ENCODE measurements at places on chromosomes 11 and 22. TPM values are rescaled to one million over a fixed set of nuclear protein-coding genes. Genes with fewer than 3 reads are reported as not detected.

RAB39A gene
- polyA plus RNA-seq = not detected

RASL10A gene
- polyA plus RNA-seq = 3.5 TPM

PRG3 gene
- polyA plus RNA-seq = not detected

TECTA gene
- 0.06 TPM for polyA plus RNA-seq

CRYBB1 gene
- 0.20 TPM for polyA plus RNA-seq

DNA sequence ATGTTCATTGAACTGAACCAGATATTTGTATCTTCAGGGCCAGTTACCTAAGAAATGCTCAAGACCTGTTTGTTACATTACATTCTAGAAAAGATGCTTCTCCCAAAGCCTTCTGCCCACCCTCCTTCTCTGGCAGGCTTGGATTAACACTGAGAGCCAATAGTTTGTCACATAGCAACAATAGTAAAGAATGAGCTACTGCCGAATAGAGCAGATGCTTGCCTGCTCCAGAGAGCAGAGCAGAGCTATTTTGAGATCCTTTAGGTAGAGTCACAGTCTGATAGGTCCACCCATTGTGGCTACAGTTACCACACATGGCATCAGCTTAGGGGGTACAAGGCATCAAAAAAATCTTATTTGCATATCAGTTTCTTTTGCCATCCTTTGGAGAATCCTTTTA is 13.5 kb upstream of the EP300 start:
- no peak overlapping the region for H3K27ac ChIP-seq
- DNase-seq = no peak
- no peaks in the 10 kb centered on the region for H3K4me1 ChIP-seq
- H3K4me3 ChIP-seq = no peak overlapping the region

DNA sequence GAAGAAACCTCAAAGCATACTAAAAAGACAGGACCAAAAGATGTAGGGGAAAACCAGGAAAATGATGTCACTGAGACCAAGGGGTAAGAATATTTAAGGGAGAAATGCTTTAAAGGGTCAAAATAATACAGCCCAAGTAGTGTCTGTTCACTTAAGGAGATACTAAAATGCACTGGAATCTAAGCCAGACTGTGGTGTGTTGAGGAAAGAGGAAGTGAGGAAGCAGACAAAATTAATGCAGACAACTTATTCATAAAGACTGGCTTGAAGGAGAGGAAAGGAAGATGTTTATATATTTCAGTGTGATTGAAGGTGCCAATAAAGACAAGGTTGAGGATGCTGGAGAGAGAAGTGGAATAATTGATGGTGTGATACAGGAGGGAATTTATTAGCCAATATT is 15.7 kb downstream of the ZNF215 start:
- H3K36me3 ChIP-seq = no peaks in the 10 kb centered on the region
- no peak overlapping the region for H3K4me3 ChIP-seq
- no peaks in the 10 kb centered on the region for H3K27me3 ChIP-seq
- H3K27ac ChIP-seq = no peak overlapping the region

DNA sequence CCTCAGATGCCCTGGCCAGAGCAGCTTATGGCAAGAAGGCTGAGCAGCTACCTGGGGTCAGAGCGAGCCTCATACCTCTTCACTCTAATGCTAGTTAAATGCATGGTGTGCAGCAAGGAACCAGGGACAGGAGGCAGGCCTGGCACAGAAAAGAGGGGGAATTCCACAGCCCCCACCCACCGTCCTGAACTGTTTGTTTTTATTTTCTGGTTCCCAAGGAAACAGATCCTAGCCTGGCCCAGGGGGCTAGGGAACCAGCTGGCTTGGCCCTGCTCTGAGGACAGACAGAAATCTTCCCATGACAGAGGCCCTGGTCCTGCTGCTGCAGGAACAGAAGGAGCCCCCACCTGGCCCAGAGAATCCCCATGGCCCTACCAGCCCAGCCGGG is 40.4 kb downstream of the SLCO2B1 start:
- H3K27ac ChIP-seq = no peak overlapping the region
- H3K36me3 ChIP-seq = no peaks in the 10 kb centered on the region
- H3K27me3 ChIP-seq = no peaks in the 10 kb centered on the region
- peaks cover 23% of the 10 kb centered on the region for H3K4me1 ChIP-seq

GRCh38 chr22:40583053-40583741 is 53.3 kb downstream of the MRTFA start:
- no peak overlapping the region for H3K27ac ChIP-seq
- H3K4me3 ChIP-seq = no peak overlapping the region
- H3K36me3 ChIP-seq = no peaks in the 10 kb centered on the region
- no peaks in the 10 kb centered on the region for H3K27me3 ChIP-seq
- H3K4me1 ChIP-seq = peaks cover 12% of the 10 kb centered on the region
- no peak for DNase-seq

DNA sequence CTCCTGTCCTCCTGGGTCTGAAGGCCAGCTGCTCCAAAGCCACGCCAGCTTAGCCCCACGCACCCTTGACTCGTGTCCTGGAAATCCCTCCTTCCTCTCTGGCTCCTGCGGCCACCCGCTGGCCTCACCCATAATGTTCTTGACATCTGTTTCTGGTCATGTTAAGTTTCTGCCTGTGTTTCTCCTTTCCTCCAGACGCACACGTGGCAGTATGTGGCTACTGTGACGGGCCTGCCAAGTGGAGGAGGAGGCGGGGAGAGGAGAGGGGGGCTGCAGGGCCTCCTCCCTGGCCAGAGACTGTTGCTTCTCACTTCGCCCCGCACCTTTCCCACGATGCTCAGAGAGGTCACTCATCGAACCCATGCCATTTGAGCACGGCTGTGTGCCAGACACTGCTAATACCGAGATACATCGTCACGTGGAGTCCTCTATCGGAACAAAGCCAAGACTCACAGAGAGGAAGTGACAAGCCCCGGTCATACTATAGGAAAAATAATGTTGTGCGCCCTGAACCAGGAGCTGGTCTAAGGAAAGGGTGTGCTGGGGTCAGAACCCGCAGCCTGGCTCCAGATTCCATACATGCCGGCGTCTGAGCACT is 11.5 kb downstream of the C1QTNF6 start:
- H3K27me3 ChIP-seq = no peaks in the 10 kb centered on the region
- H3K4me3 ChIP-seq = no peak overlapping the region
- H3K4me1 ChIP-seq = peaks cover 50% of the 10 kb centered on the region
- DNase-seq = peak; percentile 62
- H3K27ac ChIP-seq = peak overlapping the region; percentile 20
- no peaks in the 10 kb centered on the region for H3K36me3 ChIP-seq

GRCh38 chr11:70128435-70128906 is 50.4 kb downstream of the ANO1 start:
- peaks cover 14% of the 10 kb centered on the region for H3K4me1 ChIP-seq
- no peak overlapping the region for H3K4me3 ChIP-seq
- DNase-seq = peak; percentile 40
- peaks cover 18% of the 10 kb centered on the region for H3K36me3 ChIP-seq

GRCh38 chr11:77035039-77035438 is 841 bp downstream of the B3GNT6 start:
- H3K4me3 ChIP-seq = peak overlapping the region; percentile 16
- H3K27me3 ChIP-seq = peaks cover 53% of the 10 kb centered on the region
- peak overlapping the region; percentile 25 for H3K27ac ChIP-seq
- H3K4me1 ChIP-seq = peaks cover 28% of the 10 kb centered on the region

GRCh38 chr22:43985532-43985931 is 30.3 kb downstream of the SAMM50 start:
- H3K36me3 ChIP-seq = peaks cover 52% of the 10 kb centered on the region
- H3K4me3 ChIP-seq = no peak overlapping the region
- DNase-seq = no peak
- no peaks in the 10 kb centered on the region for H3K4me1 ChIP-seq
- H3K27me3 ChIP-seq = no peaks in the 10 kb centered on the region
- H3K27ac ChIP-seq = no peak overlapping the region

GRCh38 chr11:123564221-123564620 is 90.2 kb downstream of the SCN3B start:
- DNase-seq = no peak
- H3K4me1 ChIP-seq = peaks cover 19% of the 10 kb centered on the region
- H3K4me3 ChIP-seq = no peak overlapping the region
- no peaks in the 10 kb centered on the region for H3K36me3 ChIP-seq
- H3K27ac ChIP-seq = no peak overlapping the region
- no peaks in the 10 kb centered on the region for H3K27me3 ChIP-seq

GRCh38 chr22:21632237-21632895 is at the start of gene CCDC116:
Gene CCDC116 (plus strand): TSS chr22:21632760. CDS start chr22:21633182, 422 bp downstream.
- no peak within 1 kb of the TSS for H3K4me3 ChIP-seq
- H3K27me3 ChIP-seq = no peaks in the 10 kb centered on the region
- H3K36me3 ChIP-seq = peaks cover 9% of the 10 kb centered on the region
- peak; percentile 33 for DNase-seq
- H3K4me1 ChIP-seq = peaks cover 24% of the 10 kb centered on the region
- no peak within 1 kb of the TSS for H3K27ac ChIP-seq

DNA sequence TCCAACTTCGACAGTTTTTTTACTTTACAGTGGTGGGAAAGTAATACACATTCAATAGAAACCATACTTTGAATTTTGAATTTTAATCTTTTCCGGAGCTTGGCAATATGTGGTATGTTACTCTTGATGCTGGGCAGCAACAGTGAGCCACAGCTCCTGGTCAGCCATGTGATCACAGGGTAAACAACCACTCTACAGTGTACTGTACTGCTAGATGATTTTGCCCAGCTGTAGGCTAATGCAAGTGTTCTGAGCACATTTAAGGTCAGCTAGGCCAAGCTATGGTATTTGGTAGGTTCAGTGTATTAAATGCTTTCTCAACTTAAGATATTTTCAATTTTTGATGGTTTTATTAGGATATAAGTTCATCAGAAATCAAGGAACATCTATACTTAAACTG is 48.7 kb upstream of the GRIK4 start:
- peaks cover 99% of the 10 kb centered on the region for H3K36me3 ChIP-seq
- no peak overlapping the region for H3K4me3 ChIP-seq
- H3K27ac ChIP-seq = no peak overlapping the region
- DNase-seq = peak; percentile 5

DNA sequence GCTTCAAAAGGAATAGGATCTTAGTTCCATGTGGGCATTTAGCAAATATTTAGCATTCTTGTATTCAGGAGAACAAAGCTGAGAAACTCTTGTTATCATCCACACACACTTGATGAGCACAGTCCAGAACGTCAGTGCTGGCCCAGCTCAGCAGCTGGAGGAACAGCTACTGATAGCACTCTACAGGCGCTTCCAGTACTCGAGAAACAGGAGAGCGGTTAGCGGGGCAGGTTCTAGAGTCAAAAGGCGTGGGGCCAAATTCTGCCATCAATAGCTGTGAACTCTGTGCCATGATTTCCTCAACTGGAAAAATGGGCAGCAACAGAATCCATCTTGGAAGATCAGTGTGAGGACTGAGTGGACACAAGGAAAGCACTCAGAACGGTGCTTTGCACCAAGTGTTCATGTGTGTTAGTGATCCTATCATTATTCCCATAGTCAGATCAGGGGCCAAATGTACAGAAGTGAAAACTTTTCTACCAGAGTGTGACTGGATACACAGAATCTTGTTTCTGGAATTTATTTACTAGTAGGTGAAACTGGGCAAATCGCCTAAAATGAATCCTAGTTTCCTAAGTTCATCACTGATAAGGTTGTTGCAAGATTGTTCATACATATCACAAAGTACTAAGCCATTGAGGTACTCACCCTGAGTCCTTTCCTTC is 3.2 kb downstream of the JOSD1 start:
- peak overlapping the region; percentile 66 for H3K4me3 ChIP-seq
- peak overlapping the region; percentile 99 for H3K27ac ChIP-seq
- peaks cover 18% of the 10 kb centered on the region for H3K36me3 ChIP-seq
- DNase-seq = peak; percentile 38

DNA sequence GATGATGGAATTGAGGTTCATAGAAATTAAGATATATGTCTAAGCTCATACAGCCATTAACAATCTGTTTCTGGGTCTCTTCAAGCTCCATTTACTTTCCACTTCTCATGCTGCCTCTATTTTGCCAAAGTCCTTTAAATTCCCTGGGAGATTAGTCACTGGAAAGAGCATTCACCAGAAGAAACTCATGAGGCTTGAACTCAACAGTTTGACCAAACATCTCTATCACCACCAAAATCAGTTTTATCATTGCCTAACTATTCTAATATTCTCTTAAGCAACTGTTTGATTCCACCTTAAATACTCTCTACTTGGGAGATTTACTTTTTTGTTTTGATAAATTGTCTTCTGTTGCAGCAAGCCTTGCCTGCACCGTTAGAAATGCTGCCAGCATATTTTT is 881.3 kb downstream of the KCNA4 start:
- no peak overlapping the region for H3K27ac ChIP-seq
- DNase-seq = no peak
- H3K36me3 ChIP-seq = no peaks in the 10 kb centered on the region
- H3K27me3 ChIP-seq = no peaks in the 10 kb centered on the region
- H3K4me1 ChIP-seq = no peaks in the 10 kb centered on the region

GRCh38 chr11:96817482-96818399 is 427.9 kb downstream of the JRKL start:
- no peak for DNase-seq
- H3K27ac ChIP-seq = no peak overlapping the region
- H3K4me3 ChIP-seq = no peak overlapping the region
- no peaks in the 10 kb centered on the region for H3K36me3 ChIP-seq
- no peaks in the 10 kb centered on the region for H3K27me3 ChIP-seq
- H3K4me1 ChIP-seq = no peaks in the 10 kb centered on the region

DNA sequence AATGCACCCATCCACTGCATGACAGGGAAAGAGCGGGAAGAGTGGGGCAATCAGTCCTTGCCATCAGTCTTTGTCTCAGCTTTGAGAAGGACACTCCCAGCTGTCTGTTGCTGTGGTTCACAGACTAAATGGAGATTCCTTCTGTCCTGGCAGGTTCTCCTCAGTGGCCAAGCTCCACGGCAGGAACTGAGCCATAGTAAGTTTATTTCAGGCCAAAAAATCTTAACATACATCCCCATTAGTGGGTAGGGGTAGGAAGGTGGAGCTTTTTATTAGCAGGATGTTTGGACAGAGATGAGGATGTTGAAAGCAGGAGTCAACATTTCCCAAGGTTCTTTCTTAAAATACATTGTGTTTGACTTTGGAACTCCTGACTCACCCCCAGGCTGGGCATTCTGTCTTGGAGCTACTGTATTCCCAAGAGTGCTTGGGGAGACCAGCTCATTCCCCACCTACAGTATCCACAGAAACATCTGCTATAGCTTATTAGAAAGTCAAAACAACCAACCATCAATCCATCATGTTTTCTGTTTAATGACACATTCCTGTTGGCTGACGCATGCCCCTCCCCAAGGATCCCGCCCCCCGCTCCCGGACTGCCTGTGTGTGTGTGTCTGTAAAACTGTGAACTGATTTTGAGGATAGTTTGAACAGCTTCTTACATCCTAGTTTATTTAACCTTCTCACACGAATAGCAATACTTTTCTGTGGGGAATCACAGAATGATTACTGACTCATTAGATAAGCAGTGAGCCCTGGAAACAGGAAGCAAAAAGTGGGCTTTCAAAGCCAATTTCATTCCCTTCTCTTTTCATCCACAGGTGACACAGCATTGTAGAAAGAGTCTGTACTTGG is 109.5 kb downstream of the CCDC81 start:
- H3K36me3 ChIP-seq = no peaks in the 10 kb centered on the region
- no peak overlapping the region for H3K4me3 ChIP-seq
- H3K27ac ChIP-seq = peak overlapping the region; percentile 71
- H3K4me1 ChIP-seq = peaks cover 17% of the 10 kb centered on the region
